Activated CD4-positive, alpha-beta T cell treated with anti-CD3 and anti-CD28 coated beads, Interleukin-10, Interleukin-2, amounts not matched to agents 100 ng/mL and 50 ng/mL, durations not matched to agents 16 hours and 8 hours (primary cell): ENCODE measurements at places on chromosomes 7 and 10.

DNA sequence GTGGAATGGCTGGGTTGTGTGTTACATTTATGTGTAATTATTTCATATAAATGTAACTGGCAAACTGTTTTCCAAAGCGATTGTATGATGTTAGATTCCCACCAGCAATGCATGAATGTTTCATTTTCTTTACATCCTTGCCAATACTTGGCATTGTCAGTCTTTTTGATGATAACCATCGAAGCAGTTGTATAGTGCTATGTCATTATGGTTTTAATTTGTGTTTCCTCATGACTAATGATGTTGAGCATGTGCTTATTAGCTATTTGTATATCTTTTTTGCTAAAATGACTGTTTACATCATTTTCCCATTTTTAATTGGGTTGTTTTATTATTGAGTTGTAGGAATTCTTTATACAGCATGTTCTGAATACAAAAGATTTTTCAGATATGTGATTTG lies 22.3 kb downstream of the AHCYL2 start:
- DNase-seq, result no peak

DNA sequence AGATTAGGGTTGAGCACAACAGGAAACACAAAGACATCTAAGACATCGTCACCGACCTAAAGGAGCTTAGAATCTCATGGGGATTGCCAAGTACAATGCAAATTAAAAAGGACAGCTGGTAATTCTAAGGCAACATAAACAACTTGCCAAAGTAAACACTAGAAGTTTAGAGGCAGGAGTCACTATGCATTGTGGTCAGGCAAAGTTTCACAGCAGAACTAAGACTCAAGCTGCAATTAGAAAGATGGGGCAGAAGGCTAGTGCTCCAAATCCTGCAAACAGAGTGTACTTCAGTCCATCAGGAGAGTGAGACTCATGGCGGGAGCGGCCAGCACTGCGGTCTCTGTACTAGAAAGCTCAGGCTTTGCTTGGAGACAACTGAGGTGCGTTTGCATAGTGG lies 52.7 kb downstream of the HIPK2 start:
- DNase-seq, result no peak

GRCh38 chr10:86401588-86402282 lies 35.1 kb upstream of the GRID1 start:
- no peak for DNase-seq

DNA sequence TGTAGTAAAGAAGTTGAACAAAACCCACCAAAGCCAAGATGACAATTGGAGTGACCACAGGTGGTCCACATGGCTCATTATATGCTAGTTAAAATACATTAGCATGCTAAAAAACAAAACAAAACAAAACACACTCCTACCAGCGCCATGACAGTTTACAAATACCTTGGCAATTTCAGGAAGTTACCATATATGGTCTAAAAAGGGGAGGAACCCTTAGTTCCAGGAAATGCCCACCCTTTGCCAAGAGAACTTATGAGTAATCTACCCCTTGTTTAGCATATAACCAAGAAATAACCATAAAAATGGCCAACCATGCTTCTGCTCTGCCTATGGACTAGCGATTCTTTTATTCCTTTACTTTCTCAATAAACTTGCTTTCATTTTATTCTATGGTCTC lies 979.1 kb upstream of the POT1 start:
- peak; percentile 0 for DNase-seq

GRCh38 chr10:29636178-29636577 lies 1.4 kb upstream of the SVIL start:
- DNase-seq, result peak; percentile 29

GRCh38 chr10:98098247-98098646 lies 36.2 kb upstream of the R3HCC1L start:
- no peak for DNase-seq
